ENCODE measurements at places on chromosomes 11 and 22. TPM values are rescaled to one million over a fixed set of nuclear protein-coding genes. Genes with fewer than 3 reads are reported as not detected.

SLC22A8 gene
- total RNA-seq, result not detected

RFPL3 gene
- not detected for total RNA-seq

CLTCL1 gene
- 8.4 TPM for total RNA-seq

CHRDL2 gene
- total RNA-seq, result 0.17 TPM

SCUBE1 gene
- total RNA-seq, result under 0.01 TPM

NEFH gene
- 0.32 TPM for total RNA-seq

C22orf42 gene
- total RNA-seq, result not detected

GGTLC2 gene
- total RNA-seq, result not detected

APOA4 gene
- total RNA-seq, result not detected

CLDN5 gene
- total RNA-seq, result 0.43 TPM

LUZP2 gene
- total RNA-seq, result 0.32 TPM

MMP7 gene
- total RNA-seq, result not detected
